Mesendoderm (in vitro differentiated cells): ENCODE measurements at places on chromosomes 2 and 18.

DNA sequence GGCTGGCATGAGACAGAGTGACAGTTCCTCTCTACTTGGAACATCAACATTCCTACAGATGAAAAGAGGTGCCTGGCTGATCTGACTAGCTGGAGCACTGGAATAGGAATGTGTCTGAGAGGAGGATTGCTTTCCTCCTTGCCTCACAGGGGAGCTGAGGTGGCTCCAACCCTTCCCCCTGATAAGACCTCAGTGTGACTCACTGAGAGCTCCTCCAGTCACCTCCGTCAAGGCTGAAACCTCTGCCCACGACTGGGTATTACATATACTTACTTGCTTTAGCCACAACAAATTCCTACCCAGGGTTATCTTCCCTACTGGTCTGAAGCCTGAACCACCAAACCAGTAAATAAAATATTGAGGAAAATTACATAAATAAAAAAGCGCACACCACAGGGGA, 342.7 kb upstream of the REG3G start:
- peak; percentile 15 for DNase-seq

DNA sequence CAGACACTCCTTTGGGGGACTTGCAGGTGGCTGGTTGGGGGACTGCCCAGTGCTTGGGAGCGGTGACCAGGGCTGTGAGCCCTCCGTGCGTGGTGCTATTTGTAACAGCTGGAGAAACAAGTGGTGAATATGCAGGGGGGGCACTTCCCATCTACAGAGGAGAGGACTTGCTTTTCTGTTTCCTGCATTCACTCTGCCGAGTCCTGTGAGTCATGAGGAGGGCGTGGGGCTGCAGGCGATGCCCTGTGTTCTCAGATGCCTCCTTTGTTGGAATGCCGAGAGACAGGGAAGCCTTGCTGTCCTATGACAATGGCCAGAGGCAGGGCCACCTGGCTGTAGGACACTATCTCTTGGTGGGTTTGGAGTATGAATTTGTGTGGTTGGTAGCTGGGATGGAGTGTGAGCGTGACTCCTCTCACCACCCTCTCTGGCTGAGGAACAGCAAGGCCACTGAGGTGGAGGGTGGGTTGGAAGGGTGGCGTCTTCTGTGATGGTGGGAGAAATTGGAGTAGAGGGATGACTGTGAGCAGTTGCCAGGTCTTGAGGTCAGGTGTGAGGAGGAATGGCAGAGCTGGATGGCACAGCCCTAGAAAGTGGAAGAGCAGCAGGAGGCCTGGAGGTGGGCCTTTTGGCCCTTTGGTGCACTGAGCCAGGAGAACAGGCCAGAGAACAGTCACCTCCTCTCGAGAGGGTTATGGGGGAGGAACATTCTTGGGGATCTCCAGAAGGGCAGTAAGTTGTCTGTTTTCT, 24.3 kb downstream of the FHOD3 start:
- DNase-seq = no peak

DNA sequence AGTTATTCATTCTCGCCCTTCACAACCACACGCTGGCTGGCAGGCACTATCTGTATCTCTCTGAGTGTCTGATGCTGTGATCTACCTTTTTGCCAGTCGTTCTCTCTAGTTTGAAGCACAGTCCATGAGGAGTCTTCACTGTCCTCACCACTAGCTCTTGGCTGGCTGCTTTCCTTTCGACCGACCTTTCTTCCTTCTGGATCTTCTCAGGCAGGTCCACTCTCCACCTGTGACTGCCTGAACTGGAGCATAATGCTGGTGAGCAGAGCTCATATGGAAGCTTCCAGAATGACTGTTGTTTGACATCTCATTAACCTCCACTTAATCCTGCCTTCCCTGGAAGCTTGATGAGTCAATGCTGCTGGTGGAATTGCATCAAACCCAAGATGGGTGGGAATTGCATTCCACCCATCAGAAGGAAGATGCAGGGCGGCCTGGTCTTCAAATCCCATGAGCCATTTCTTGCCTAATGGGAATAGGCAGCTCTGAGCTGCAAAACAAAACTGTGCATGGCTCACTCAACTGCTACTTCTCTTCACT, 283.5 kb upstream of the HDAC4 start:
- no peak for DNase-seq

DNA sequence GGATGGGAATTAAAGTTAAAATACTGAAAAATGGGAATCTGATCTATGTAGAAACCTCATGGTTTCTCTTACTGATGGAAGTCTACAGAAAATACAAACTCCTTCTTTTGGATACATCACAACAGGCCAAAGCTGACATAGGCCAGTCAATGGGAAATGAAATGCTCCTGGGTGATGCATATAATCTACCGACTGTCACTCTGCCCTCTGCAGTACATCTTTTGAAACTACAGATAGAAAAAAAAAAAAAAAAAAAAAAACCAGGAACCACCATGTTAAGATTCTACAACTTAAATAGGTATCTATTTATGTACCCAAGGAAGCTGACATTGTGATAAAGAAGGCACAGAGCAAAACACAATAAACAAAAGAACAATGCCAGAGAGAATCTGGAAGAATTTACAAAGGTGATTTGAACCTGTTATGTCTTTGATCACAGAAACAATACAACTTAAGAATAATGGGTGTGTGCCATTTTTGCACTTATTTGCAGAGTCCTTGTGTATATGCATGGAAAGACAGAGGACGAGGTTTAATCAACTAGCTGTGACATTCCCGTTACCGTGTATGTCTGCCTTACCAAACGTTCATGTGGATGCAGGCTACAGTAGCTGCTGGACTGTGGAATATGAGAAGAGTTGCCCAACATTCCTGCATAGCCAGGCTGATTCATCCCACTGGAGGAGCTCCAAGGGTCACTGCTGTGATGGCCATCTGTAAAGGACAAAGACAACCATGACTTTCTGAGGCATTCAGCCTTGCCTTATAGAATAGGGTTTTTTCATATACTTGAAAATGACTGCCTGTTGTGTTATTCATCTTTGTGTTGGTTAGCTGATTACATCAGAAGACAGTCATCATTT, 312.7 kb downstream of the TCF4 start:
- DNase-seq = peak; percentile 40

DNA sequence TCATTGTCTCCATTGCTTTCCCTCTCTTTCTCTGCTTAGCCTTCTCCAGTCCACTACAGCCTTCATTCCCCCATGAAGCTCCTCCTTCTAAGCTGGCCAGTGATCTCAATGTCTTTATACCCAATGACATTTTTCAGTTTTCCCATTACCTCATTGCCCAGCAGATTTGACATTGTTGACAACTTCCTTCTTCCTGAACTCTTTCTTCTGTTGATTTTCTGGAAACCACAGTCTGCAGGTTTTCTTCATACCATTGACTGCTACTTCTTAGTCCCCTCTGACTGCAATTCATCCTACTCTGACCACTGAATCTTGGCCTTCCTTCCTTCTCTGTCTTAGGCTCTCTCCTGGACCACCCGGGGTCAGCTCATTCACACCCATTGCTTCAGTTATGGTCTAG, 22.9 kb upstream of the SPP2 start:
- no peak for DNase-seq

- DNase-seq = no peak
These were observed 314.4 kb downstream of the ALK start for GRCh38 chr2:29607038-29607420.

- no peak for DNase-seq
These were observed 263.6 kb downstream of the DYSF start for GRCh38 chr2:71716697-71717624.

DNA sequence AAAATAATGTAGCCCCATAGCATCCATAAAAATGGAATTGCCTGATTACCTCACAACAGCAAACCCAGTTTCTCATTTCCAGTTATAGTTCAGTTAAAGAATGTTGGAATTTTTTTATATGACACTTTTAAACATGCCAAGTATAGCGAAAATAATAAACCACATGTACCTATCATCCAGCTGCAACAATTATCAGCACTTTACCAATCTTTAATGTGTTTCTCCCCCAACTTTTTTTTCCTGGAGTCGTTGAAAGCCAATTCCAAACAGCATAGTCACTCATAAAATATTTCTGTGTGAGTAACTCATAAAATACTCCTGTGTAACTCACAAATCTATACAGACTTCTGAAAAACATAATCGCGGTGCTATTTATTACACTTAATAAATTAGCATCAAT, 38.1 kb downstream of the SMAD4 start:
- no peak for DNase-seq

DNA sequence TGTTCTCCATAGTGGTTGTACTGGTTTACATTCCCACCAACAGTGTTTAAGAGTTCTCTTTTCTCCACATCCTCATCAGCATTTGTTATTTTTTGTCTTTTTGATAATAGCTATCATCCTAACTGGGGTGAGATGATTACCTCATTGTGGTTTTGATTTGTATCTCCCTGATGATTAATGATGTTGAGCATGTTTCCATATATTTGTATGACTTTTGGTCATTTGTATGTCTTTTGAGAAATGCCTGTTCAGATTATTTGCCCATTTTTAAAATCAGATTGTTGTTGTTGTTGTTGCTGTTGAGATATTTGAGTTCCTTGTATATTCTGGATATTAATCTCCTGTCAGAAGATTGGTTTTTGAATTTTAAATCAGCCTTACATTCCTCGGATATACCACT, 147.5 kb downstream of the NCOA1 start:
- no peak for DNase-seq

GRCh38 chr18:78713726-78714125, 265.9 kb upstream of the SALL3 start:
- DNase-seq = no peak

GRCh38 chr2:68366083-68366560, 1.0 kb downstream of the PLEK start:
- DNase-seq = no peak

- DNase-seq = no peak
These were observed 9.5 kb upstream of the SMAD4 start for GRCh38 chr18:51020536-51020935.

DNA sequence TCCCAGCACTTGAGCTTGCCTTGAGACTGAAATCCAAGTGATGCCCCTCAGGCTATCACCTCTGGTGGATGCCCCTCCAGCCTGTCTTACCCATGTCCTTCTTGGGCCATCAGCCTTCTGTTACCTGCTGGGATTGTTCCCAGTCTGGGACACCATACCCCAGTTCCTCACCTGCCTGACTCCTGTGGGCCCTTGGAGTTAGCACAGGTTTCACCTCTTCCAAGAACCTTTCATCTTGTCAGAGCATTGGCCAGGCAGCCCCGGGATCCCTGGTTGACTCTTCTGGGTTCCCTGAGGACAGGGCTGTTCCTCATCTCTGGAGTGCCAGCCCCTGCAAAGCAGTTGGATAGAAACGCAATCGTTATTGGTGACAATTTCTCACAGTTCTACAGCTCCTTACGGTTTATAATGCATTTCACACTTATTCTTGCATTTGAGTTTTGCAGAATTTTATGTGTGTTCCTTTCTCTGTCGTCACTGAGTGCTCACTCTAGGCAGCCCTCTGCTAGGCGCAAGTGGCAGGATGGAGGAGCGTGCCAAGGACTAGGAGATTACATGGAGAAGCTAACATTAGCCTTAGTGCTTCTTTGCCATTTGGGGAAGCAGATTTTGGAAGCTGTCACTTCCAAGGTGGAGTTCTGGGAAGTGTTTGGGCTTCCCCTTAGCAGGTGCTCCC, 139.7 kb downstream of the DDX1 start:
- DNase-seq = no peak

DNA sequence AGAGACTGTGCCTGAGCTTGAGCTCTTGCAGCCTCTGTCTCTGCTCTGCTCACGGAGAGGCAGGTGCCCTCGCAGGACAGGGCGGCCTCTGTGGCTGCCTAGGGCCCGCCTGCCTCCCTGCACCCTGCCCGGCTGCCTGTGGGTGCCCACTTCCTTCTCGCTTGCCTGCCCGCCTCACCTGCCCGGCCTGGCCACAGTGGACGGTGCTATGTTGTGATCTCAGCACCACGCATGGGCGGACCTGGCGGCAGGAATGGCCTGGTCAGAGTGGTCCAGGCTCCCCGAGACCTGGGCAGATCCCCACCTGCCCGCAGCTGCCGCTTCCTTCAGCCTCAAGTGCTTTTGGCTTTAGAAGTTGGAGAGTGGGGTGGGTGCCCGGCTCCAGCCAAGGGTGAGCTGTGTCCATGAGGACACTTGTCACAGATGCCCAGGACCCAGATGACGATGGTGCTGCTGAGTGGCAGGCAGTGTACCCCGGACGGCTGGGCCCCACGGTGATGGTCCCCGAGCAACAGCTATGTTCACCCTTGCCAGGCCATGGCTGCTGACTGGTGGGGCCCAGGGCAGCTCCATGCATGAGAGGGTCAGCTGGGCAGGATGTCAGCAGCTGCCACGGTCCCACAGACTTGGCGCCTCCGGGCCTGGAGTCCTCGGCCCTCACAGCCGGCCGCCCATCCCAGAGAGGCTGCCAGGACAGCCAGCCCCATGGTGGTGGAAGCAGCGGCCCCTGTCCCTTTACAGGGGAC, 25.3 kb downstream of the RTP5 start:
- no peak for DNase-seq

DNA sequence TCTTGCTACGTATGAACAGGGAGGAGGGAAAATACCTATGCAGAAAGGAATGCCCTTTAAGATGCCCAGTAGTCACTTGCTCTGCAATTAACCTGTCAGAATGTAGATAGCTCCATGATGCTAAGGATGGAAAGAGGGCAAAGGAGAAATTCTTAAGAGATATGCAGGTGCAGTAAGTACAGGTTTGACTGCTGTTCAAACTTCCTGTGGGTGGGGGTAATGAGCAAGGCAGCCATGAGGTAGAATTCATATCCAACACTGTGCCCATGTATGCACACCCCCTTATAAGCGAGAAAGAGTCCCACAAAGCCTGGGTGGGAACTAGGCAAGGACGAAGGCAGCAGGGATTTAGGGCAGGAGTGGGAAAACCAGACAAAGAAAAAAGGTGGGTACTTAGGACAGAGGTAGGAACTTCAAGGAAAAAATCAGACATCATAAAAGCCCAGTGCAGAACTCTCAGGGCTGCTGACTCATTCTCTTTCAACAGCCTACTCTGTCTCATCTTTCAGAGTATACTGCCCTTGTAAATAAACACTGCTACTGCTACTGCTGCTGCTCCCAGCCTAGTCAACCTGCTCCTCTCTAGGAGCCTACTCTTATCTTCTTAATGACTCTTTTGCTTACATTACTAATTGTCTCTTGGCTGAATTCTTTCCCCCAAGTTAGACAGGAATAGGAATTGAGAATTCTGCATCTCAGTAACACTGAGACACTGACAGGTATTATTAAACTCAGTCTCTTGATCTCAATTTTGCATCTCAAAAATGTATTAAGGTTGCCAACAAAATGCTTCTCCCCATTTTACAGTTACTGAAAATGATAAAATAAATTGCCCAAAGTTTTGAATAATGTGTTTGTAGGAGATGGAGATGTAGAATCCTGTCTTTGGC, 189.0 kb downstream of the PTH2R start:
- no peak for DNase-seq

DNA sequence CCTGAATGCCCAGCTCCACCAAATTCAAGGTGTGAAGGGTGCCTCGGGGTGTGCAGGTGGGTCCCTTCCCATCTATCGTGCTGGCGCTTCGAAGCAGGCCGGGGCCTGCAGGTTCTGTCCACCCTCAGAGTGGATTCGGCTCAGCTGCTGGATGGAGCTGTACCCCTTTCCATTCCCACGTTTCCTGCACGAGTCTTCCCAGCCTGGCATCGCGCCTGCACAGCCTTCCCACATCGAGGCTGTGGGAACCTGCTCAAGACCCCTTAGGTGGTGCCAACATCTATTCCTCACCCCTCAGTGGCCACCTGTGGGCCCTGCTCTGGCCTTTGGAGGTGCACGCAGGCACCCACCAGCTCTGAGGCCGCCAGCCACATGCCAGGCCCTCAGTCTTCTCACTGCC, 65.7 kb downstream of the PDCL3 start:
- no peak for DNase-seq
